Foreskin melanocyte (primary cell): ENCODE measurements at places on chromosomes 3 and 15.
A peak's percentile ranks its signal among the peaks of the same experiment; 100 is the strongest.

GRCh38 chr3:58798312-58798711 is 131.7 kb upstream of the FAM3D start:
- DNase-seq: no peak

- no peak for DNase-seq
Observed at GRCh38 chr3:21526461-21526860, 224.5 kb downstream of the ZNF385D start.

- peak; percentile 95 for DNase-seq
Observed at GRCh38 chr3:30688776-30689641, 82.6 kb downstream of the TGFBR2 start.

GRCh38 chr3:139670196-139670595 is 7.6 kb downstream of the NMNAT3 start:
- no peak for DNase-seq

DNA sequence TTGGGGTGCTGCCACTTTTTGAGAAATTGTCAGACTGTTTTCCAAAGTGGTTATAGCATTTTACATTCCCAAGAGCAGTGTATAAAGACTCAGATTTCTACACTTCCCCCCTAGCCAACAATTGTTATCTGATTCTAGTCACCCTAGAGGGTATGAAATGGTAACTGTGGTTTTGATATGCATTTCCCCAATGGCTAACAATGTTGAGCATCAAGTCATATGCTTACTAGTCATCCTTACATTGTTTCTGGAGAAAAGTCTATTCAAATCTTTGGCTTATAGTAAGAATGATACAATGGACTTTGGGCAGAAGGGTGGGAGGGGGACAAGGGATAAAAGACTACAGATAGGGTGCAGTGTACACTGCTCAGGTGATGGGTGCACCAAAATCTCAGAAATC is 73.3 kb downstream of the CSNK1G1 start:
- peak; percentile 85 for DNase-seq

DNA sequence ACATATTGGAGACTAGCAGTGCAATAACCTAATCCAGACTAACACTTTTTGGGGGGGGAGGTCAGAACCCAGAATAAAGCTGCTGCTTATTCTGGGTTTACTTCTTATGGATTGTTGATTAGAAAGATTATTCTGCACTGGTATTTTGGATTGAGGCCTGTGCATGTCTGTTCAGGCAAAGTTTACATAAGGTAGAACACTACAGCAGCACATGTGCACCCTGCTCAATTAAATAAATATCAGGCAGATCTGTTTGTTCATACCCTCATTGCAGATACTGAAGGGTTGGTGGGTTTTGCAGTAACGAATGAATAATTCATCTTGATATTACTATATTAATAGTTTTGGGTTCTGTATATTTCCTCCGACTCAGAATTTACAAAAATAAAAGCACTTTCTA is 19.1 kb downstream of the ARIH1 start:
- DNase-seq: no peak

DNA sequence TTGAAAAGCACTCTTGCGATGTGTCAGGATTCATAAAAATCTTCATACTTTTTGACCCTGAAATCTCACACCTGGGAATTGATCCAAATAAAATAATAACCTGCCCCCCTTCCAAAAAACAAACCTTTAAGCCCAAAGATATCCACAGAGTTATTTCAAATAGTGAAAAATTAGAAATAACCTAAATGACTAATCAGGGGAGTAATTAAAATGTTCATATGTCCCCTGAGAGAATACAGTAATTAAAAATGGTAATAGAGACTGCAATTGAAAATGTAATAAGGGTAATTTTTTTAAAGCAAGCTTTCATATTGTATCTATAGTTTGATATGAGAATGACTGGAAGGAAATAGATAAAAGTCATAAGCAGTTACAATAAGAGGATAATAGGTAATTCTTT is 68.0 kb downstream of the CALML4 start:
- DNase-seq: no peak

- no peak for DNase-seq
Observed at GRCh38 chr3:58556001-58556400, 19.0 kb upstream of the ACOX2 start.

DNA sequence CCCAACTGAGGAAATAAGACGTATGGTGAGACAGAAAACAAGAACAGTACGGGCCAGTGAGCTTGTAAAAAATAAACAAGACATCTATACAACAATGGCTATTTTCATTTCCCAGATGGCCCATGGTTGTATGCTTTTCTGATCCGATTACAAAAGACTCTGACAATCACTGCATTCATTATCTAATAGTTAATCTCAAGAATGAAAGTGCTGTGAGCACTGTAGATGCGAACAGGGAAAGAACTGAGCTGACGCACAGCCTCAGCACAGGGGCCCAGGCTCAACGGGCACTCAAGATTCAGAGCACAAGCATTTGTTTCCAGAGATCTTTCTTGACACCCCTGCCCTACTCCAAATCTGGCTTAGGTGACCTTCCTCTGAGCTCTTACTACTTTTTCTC is 6.9 kb downstream of the MTMR10 start:
- DNase-seq: peak; percentile 92

GRCh38 chr3:182241196-182241765 is 529.6 kb downstream of the SOX2 start:
- no peak for DNase-seq

- no peak for DNase-seq
Observed at GRCh38 chr15:81061490-81062253, 60.9 kb downstream of the TLNRD1 start.
